Stimulated activated CD8-positive, alpha-beta memory T cell treated with anti-CD3 and anti-CD28 coated beads, Interleukin-7, amount 100 ng/mL, for 1 hour (primary cell): ENCODE measurements at places on chromosomes 5 and 9.
A peak's percentile ranks its signal among the peaks of the same experiment; 100 is the strongest.

GRCh38 chr9:92934321-92934720, 13.0 kb upstream of the FGD3 start:
- no peak for DNase-seq

DNA sequence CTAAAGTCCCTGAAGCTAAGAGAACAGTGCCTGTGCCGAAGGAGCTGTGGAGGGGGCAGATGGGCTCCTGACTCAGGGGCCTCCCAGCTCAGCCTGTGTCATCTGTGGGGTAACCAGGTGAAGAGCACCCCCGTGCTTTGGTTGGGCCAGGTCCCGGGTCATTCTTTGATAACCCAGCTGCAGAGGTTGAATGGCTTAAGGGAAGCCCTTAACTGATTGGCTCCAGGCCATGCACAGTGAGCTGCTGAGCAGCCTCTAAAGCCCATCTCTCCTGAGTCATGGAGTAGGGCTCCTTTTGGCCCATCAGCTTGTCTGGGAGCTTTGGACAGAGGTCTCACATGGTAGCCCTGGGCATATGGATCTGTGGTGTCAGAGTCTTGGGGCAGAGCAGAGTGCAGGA, 28.7 kb downstream of the COL27A1 start:
- DNase-seq: no peak

GRCh38 chr9:113611461-113612215, 148.1 kb downstream of the RGS3 start:
- no peak for DNase-seq

GRCh38 chr5:43227655-43228054, 35.6 kb downstream of the NIM1K start:
- no peak for DNase-seq

GRCh38 chr9:78031444-78031892, at the start of gene GNAQ:
TSS of gene GNAQ (minus strand) at chr9:78031811. CDS start at chr9:78031235, 576 bp downstream.
- no peak for DNase-seq

GRCh38 chr9:120808931-120809330, 15.7 kb upstream of the FBXW2 start:
- DNase-seq: no peak

- peak; percentile 1 for DNase-seq
Measured at GRCh38 chr5:142472306-142472951, 147.6 kb upstream of the SPRY4 start.

- no peak for DNase-seq
Measured at GRCh38 chr5:27266184-27266583, 227.8 kb upstream of the CDH9 start.

DNA sequence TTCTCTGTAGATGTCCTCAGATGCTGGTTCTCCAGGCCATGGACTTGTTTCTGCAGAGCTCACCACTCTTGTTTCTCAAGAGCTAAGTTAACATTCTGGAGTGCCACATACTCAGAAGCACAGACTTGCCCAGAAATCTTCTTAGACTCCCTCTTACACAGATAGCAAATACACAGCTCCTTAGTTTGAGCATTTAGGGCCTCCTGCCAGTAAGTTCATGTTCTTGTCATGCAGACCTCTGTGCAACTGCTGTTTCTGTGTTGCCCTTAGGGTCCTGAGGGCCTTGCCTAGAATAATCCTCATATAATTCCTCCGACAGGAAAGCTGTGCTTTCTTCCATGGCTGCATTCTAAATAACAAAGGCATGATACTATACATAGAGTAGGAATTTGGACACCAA, 1.3 kb upstream of the PTPDC1 start:
- no peak for DNase-seq

DNA sequence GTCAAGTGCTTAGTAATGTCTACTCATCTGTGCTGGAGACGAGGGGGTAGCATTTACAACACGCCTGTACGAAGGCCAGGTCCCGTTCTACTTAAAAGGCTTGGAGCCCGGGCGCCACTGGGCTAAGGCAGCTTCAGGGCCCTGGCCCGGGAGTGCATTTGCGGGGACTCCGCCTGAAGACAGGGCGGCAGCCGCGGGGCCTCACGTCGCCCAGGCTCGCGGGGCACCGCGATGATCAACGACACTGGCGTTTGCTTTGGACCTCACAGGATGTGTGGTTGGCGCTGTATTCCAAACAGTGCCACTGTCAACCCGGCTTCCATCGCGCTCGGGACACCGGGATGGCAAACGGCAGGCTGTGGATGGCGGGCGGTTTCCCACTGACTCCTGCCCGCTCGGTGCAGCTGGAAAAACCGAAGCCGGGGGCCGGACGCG, 1.1 kb upstream of the TENT4A start:
- peak; percentile 12 for DNase-seq
